ENCODE measurements at places on chromosomes 4 and X. TPM values are rescaled to one million over a fixed set of nuclear protein-coding genes. Genes with fewer than 3 reads are reported as not detected.
A peak's percentile ranks its signal among the peaks of the same experiment; 100 is the strongest.

DNA sequence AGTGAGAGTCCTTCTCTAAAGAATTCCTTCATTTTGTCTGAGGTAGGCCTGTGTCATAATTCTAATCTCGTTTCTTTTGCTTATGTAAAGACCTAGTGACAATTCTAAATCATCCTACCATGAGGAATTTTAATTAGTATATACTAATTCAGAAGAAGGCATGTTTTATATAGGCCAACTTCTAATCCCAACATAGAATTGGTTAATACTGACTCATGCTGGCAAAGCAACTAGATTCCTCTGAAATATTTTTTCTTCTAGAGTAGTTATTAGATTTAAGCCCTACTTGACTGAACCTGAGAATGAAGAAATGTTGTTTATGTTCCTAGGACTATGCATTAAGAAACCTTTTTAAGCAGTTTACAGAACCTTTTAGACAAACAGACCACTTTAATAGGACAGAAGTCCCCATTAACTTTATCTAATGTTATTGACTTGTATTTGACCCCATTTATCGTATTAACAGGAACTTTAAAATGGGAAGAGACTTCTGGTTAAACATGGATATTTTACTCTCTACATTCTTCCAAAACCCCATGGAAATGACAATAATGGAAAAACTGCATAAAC is 56.1 kb upstream of the EIF1AX start:
- DNase-seq: no peak

DNA sequence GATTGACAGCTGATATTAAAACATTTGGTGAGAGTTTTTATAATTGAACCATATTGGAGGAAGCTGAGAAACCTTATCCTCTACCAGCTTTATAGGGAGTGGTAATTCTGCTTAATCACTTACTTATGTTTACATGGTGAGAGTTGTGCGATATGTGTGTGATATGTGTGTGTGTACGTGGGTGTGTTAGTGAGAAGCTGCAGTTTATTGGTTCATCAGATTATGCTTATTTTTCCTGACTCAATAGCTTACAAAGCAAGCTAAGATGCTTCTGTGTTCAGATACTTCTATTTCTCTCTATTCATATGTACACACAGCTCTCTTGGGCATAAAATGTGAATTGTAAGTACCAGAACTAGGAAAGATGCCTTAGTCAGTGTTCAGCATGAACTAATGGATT is 343.7 kb downstream of the GRIA2 start:
- no peak for DNase-seq

GRCh38 chr4:2832309-2832980 is 11.2 kb upstream of the ADD1 start:
- DNase-seq: no peak

DNA sequence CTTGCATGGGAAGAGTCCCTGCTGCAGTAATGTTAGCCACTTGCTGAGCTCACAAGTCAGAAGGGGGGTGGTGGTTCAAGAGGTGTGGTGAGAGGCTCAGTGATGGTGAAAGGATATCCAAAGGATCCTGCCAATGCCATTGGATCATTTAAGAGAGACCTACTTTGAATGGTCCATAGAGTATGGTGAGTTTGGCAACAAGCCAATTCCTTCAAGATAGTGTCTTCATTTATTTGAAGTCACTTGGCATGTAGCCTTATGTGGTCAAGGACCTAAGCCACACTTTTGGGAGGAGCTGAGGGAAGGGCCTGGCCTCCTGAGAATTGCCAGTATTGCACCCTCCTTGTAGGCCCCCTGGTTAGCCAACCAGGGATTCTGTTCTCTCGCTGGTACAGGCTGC is 87.9 kb downstream of the TSPAN7 start:
- DNase-seq: no peak

DNA sequence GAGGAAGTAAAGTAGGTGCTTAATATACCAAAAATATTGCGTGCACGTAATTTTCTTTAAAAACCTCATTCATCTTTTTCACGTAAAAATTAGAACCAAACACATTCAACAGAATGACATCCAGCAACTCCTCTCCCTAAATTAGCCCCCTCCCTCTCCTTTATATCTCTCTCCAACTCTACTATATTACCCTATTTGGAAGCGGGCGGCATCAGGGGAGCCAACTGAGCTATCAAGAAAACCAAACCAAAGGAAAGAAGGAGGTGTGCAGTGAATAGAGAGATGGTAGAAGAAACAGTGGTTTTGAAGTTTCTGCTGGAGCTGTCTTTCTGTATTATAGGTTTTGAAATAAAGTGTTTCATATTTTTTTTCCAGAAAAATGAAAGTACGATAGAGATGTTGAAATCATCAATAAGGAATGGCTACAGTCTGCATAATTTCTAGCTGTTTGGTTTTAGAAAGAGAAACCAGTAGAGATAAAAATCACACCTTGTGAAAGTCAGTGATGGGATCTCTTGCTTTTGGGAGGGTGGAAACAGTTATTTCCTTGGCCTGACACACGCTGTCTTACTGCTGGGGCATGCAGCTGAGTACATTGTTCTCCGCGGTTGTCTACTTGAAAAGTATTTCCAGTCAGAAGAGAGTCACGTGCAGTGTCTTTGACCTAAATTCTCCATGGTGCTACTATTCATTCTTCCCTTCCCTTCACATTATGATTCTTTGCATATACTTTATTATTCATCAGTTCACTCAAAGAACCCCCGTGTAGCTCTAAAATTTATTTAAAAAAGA is 94.1 kb upstream of the WDR17 start:
- no peak for DNase-seq

DNA sequence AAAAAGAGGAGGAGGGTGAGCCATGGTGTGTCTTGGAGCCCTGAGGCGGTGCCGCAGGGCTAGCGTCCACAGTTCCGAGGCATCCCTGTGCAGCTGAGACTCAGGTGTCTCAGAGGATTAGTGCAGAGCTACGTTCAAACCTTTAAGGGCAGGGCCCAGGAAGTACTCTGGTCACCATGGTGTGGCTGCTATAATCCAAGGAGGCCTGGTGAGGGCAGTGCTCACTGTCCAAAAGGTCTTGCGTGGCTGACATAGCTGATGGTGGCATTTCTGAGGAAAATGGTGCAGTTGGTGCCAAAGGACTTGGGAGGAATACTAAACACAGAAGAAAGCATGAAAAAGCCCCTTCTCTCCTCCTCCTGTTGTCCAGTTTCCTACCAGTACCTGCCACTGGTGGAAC is 146.9 kb downstream of the DCHS2 start:
- no peak for DNase-seq

DNA sequence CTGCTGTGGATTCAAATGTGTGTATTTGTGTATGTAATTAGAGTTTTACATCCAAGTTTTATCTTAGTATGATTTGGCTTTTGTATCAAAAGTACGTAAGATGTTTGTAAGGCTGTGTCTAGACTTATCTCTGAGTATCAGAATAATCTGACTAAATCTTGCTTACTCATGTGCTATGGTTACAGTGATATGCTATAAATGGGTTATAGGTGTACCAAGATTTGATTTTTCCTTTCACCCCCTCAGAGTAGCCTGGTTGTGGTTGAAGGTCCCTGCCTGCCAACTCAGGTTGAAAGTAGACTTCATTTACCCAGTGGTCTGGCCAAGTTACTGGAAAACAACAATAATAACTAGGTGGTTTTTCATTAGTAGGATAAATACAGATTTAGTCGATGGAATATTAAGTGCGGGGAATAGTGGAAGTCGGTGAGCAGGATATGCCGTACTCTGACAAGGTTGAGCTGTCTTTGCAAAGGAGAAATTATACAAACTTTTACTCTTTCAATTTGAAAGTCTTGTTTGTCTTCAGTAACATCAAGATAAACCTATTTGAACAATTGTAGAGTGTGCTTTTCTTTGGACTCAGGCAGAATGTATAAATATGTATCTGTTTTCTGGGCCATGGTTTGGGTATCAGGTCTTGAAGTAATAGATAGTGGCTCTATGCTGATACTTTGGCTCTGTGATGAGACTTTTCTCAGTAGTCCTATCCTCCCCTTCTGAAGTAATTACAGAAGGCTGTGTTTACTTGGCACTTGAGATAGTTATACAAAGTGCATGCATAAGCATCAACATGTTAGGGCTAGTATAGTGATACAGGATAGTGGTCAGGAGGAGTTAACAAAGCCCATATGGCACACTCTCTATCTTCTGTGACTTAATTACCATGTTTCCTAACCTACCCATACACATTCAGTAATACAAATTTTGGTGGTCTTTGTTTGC is 23.7 kb downstream of the BMP2K start:
- DNase-seq: no peak

DNA sequence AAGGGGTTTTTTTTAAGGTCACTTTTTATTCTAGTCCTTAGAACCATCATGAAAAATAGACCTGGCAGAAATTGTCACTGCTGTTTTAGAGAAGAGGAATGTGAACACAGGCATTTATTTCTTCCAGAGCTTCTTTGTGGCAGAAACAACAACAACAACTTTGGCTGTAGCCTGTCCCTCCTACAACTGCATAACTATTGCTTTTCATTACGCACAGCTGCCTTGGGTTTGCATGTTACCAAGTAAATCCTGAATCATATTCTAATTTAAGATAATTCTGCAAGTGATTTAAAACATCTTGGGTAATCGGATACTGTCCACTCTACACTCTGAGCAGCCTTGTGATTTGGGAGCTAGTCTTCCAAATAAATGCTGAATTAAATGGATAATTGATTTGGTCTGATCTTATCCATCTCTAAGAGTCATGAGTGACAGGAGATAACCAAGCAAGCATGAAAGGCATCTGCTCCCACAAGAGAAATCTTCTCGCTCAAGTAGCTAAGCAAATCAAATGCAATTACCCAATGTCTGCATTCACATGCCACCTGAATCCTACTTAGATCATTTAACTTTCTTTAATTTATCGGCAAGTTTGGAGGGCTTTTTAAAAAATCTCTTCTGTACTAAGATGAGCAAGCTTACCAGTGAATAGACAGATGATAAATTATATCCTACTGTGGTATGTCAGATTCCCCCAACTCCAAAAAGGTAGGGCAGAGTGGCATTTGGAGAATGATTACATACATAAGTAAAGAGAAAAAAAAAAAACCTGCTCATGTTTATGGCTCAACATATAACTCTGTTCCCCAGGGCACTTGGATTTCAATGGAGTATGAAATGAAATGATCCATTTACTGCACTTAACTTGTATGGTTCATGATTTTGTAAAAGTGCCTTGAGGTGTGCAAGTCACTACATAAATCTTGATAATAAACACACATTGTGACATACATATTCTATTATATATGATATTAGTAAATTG is 73.6 kb downstream of the EGF start:
- no peak for DNase-seq

GRCh38 chrX:53049127-53049517 is 533 bp downstream of the GPR173 start:
- DNase-seq: no peak

DNA sequence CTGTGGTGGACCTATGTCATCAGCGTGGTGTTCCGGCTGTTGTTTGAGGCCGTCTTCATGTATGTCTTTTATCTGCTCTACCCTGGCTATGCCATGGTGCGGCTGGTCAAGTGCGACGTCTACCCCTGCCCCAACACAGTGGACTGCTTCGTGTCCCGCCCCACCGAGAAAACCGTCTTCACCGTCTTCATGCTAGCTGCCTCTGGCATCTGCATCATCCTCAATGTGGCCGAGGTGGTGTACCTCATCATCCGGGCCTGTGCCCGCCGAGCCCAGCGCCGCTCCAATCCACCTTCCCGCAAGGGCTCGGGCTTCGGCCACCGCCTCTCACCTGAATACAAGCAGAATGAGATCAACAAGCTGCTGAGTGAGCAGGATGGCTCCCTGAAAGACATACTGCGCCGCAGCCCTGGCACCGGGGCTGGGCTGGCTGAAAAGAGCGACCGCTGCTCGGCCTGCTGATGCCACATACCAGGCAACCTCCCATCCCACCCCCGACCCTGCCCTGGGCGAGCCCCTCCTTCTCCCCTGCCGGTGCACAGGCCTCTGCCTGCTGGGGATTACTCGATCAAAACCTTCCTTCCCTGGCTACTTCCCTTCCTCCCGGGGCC is 1.2 kb downstream of the GJB1 start:
- DNase-seq: no peak

GRCh38 chr4:3074846-3075651 is 568 bp downstream of the HTT start:
- DNase-seq: peak; percentile 62

- no peak for DNase-seq
These were observed 1199.7 kb upstream of the TENM3 start for GRCh38 chr4:181043486-181043885.

GRCh38 chrX:45472968-45473367 is 272.3 kb upstream of the DIPK2B start:
- no peak for DNase-seq

DNA sequence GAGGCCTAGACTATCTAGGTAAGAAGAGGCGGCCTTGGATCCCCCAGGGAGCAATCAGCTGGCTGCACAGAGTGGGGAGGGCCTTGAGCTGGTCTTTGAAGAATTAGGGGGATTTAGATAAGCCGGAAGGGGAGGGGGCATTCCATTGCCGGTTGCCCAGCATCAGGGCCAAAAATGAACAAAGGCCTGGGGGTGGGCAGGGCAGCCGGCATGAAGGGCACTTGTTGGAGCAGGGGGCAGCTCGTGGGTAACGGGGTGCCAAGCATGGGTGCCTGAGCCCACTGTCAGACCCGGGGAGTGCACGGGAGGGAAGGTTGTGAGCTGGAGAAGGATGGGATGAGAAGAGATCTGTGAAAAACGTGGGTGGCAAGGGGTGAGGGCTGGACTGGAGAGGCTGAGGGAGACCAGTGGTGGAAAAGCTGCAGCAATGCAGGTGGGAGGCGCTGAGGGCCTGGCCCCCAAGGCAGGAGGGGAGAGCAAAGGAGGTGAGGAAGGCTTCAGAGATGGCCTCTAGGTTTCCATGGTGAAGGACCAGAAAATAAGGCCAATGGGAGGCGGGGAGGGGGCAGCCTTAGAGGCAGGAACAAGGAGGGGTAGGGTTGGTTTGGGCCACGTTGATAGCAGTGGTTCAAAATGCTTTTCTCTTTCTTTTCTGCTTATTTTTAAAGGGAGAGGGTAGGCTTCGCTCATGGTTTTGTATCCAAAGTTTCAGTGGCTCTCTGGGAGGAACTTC is 8.6 kb downstream of the KLF3 start:
- no peak for DNase-seq

GRCh38 chr4:1014291-1015167 is 3.1 kb downstream of the FGFRL1 start:
- DNase-seq: no peak

GRCh38 chrX:24658421-24658820 is 11.3 kb upstream of the PCYT1B start:
- DNase-seq: no peak

DNA sequence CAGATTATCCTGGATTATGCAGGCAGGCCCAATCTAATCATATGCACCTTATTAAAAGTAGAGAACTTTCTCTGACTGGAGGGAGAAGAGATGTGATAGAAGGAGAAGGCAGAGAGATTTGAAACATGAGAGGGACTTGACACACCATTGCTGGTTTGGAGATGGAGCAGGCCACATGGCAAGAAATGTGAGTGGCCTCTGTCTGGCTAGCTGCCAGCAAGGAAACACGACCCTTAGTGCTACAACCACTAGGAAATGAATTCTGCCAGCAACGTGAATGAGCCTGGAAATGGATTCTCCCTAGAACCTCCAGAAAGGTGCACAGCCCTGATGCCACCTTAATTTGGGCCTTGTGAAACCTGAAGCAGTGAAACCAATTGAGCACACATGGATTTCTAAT is 79.5 kb upstream of the MBNL3 start:
- no peak for DNase-seq

The S100P gene
- total RNA-seq: 0.21 TPM

The NLRP2B gene
- not detected for total RNA-seq

The AVPR2 gene
- 0.33 TPM for total RNA-seq

The TIMM17B gene
- 61.2 TPM for total RNA-seq

The SLC9A7 gene
- 4.2 TPM for total RNA-seq

The CSAG1 gene
- 2.9 TPM for total RNA-seq

The ASB12 gene
- total RNA-seq: not detected

The WNK3 gene
- total RNA-seq: 0.58 TPM

The SPANXA2 gene
- total RNA-seq: 223 TPM

The NOX1 gene
- total RNA-seq: not detected

The MSANTD1 gene
- total RNA-seq: 1.3 TPM
